ENCODE measurements at places on chromosomes 6 and 20. TPM values are rescaled to one million over a fixed set of nuclear protein-coding genes. Genes with fewer than 3 reads are reported as not detected.

The TRIM31 gene
- total RNA-seq: not detected

The ZNF165 gene
- 0.16 TPM for total RNA-seq

The PAX1 gene
- total RNA-seq: not detected

The ENPP4 gene
- total RNA-seq: 5.5 TPM

The DPPA5 gene
- not detected for total RNA-seq

The LCA5 gene
- total RNA-seq: 3.3 TPM

The PIGT gene
- total RNA-seq: 13.0 TPM

The PRDM13 gene
- total RNA-seq: not detected
